ENCODE measurements at places on chromosomes 5 and 9.

GRCh38 chr5:178212241-178213002 lies 8.1 kb downstream of the HNRNPAB start:
- DNase-seq, result no peak

DNA sequence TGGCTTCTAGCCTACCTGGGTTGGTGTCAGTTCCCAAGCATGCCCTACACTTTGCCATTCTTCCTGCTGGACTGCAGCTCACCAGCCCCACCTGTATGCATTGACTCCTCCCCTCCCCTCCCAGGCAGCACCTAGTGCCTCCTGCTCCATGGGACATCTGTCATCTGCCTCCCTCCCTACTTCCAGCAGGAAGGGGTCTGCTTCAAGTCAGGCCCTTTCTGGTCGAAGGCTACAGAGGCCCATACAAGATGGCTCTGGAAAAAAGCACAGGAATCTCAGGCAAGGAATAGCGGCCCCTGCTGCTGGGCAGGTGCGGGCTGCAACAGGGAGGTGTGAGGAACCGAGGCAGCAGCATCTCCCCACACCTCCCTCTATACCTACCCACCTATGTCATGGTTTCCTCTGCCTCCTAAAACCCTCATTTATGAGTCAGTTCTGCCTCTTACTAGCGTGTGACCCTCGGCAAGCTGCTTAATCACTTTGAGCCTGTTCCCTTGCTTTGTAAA lies 19.7 kb downstream of the WWC1 start:
- DNase-seq, result no peak

GRCh38 chr5:93454896-93455295 lies 126.1 kb downstream of the NR2F1-AS1 start:
- no peak for DNase-seq

DNA sequence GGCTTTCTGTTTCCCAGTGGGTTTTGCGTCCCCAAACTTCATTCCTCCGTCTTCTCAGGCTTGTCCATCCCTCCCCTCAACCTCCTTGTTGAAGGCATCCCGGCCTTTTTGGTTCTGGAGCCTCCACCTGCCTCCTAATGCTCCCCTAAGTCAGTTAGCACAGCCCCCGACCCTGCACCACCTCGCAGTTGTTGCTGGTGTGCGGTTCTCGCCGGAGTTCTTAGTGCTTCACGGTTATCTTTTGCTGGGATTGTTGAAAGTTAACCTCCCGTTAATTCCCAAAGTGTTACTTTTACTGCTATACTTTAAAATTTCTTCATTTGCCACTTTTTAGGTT lies 447 bp downstream of the UBLCP1 start:
- no peak for DNase-seq

DNA sequence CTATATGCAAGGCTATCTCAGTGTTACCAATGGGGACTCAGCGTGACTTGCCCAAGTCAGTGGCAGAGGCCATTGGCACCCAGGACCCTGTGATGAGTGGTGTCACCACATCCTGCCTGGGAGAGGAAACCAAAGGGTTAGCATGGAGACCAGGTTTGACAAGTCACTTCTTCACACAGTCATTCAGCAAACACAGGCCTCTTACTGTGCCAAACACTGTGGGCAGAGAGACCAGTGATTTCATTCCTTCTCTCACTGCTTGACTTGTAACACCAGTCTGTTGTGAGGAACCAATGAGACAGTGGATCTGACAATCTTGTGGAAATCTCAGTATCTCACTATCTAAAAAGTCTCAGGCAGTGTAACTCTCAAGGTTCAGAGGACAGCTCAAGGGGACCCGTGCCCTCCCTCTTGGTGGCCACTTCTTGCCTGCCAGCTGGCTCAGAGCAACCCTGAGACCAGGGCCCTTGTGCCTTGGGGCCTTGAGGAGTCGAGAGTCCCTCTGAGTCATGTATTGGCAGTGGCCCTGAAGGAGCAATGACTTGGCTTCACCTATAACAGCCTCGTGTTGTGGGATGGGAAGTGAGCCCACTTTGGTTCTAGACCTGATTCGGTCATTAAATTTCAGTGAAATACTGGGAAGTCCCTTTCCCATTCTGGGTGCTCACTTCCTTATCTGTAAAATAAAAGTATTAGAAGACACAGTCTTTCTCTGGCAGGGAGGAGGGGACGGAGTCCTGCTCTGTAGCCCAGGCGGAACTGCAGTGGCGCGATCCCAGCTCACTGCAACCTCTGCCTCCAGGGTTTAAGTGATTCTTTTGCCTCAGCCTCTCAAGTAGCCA lies 1.6 kb downstream of the FABP6 start:
- DNase-seq, result no peak

DNA sequence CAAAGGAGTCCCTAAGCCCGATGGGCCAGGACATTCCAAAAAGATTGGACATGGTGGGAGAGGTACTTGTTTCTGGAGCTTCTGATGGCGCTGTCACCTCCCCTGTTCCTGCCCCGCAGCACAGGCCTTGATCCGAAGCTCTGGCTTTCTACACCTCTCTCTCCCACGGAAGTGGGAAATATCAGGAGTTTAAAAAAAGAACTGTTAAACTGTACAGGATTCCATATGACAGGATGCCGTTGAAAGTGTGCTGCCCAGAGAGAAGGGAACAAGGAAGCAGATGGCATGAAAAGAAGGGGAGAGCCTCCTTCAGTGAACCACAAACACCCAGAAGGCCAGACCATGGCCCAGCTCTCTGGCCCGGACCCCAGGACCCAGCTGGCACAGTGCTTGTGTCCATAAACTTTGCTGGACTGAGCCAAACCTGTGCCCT lies 26.8 kb upstream of the SLC2A8 start:
- DNase-seq, result no peak

- peak; percentile 34 for DNase-seq
These were observed 680 bp downstream of the GOLPH3 start for GRCh38 chr5:32173267-32174010.

GRCh38 chr5:141747152-141748141 lies 65.4 kb upstream of the ARAP3 start:
- no peak for DNase-seq

- DNase-seq, result no peak
These were observed 13.3 kb upstream of the HSDL2 start for GRCh38 chr9:112366591-112366990.

DNA sequence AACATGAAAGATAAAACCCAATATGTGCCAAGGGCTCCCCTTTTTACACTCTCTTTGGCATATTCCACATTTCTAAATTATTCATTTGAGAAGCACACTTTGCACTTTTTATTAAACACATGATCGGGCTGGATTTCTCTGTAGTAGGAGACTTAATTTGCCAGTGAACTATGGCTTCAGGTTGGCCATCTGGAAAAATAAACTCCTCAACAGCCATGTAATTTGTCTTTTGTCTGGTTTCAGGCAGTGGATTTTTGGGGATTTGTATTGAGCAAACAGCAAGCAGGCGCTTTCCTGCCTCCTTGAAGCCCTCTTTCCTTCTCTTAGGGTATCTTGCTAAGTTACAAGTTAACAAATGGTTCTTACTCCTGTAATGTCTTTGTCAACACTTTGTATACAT lies 73.0 kb upstream of the DMRTA1 start:
- DNase-seq, result no peak

- DNase-seq, result no peak
These were observed 3.4 kb upstream of the SLC46A2 start for GRCh38 chr9:112894041-112894440.

DNA sequence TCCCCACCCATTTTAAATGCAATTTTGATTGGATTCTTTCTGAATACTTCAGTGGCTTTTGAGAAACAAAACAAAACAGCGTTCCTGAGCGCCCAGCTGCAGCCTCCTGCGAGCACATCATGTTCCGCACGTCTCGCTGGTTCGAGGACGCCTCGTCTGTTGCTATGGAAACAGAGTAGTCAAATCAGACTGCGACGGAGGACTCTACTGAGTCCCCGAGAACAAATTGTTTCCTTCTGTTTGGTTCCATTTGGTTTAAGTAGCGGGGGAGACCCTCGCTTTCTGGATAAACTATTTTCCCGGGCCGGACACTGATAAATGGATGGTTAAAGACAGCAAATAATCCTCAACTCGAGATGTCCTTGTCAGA lies 69.0 kb downstream of the SLC28A3 start:
- DNase-seq, result no peak

- DNase-seq, result no peak
These were observed 165.0 kb upstream of the ZNF462 start for GRCh38 chr9:106697750-106698502.

- no peak for DNase-seq
These were observed 440.5 kb upstream of the SGCD start for GRCh38 chr5:155886311-155887031.

Measured in T-helper 17 cell (primary cell).